ENCODE measurements at places on chromosomes 6 and 20.

GRCh38 chr20:40156600-40157317 is 532.3 kb downstream of the MAFB start:
- no peak for DNase-seq

GRCh38 chr6:139271056-139271455 is 20.7 kb downstream of the TXLNB start:
- DNase-seq, result no peak

- no peak for DNase-seq
These were observed 36.0 kb downstream of the E2F3 start for GRCh38 chr6:20437639-20438038.

DNA sequence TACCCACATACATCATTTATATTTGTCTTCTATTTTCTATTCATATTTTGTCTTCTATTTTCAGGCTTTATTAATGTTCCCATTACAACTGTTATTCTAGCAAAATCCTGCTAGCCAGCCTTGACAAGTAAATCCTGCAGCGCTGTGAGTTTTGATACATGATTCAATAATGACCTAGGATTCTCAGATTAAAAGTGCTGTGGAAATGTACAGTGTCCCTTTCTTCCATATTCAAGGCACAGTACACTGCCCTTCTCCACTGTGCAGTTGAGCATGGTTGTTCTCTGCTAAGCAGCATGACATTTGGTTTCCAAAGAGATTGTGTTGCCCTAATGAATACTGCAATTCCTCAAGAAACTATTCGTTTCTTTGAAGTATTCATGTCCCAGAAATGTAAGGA is 5.8 kb upstream of the HEY2 start:
- no peak for DNase-seq

DNA sequence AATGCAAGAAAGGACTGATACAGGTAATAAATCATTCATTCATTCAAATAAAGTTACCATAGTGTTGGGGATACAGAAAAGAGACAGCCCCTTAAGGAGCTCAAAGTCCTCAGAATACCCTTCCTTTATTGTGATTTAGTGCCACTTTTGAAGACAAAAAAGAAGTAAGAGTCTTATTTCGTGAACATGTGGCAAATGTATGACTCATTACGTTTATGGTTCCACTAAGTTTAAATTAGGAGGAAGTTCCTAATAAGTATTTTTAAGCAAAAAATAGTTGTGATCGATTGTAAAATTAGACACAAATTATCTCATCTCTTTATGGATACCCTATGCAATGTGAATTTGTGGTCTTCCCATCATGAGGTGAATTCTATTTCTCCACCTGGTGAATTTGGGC is 38.5 kb upstream of the GCLC start:
- no peak for DNase-seq

All from NCI-H1105 treated with DMSO at 0.1 percent for 48 hours (cell line).